ENCODE measurements at places on chromosomes 6 and 20.
A peak's percentile ranks its signal among the peaks of the same experiment; 100 is the strongest.

DNA sequence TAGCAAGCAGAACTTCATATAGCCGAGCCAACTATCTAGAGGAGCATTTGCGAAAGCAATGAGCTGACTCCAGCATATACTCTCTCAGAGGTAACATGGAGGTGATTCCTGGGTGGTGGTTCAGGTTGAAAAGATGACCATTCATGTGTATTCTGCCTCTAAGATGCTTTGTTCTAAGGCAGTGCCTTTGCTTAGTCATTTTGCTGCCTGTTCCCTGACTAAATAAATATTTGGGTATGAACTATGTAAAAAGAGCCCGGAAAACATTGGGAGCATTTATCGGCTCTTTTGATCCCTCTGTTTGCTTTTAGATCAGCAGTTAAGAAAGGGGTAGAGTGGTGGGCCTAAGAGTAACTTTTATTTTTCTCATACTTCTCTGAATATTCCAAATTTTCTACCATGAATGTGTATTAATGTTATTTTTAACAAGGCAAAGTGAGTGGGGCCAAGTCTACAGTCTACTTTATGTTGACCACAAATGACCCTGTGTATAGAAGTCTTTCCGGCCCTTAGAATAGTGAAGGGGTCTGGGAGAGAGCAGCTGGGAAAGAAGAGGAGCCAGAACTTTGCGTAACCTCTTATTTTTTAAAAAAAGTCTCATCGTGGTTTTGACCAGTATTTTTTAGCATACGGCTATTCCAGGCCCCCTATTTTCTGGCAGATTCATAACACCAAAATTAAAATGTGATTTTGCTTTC lies 206.5 kb upstream of the EYA4 start:
- DNase-seq = no peak

DNA sequence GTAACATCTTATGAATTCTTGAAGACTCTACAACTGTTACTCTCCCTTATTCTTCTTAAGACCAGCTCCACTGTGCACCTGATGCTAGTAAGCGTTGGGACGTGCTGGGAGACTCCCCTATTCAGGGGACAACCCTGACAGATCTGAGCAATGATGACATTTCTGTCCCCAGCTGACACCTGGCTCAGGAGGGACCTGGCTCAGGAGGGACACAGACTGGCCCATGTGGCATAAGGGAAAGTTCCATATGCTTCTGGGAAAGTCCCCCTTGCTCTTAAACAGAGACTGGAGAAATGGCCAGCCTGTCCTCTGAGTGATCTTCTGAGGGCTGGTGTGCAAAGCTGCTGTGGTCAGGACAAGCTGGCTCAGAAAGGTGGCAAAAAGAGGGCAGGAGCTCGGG lies 10.0 kb upstream of the CD93 start:
- DNase-seq = no peak

DNA sequence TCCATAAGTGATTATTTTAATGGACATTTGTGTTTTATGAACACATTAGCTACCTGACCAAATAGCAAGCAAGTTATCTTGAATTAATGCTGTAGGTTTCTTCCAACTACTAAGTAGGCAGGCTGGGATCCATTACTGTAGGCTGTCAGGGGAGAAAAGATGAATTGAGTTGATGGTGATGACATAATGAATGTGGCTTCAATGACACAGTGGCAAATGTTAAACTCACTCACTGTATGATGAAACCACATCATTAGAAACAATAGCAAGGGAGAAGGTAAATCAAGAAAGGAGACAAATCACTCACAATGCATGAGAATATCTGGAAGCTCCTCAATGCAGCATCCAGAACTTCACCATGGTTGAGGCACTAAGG lies 529.7 kb upstream of the CITED2 start:
- no peak for DNase-seq

- DNase-seq = no peak
Measured at GRCh38 chr6:14537030-14537429, 419.5 kb downstream of the CD83 start.

- DNase-seq = peak; percentile 82
Measured at GRCh38 chr6:64012351-64013001, 376.9 kb downstream of the PHF3 start.

- DNase-seq = peak; percentile 83
Measured at GRCh38 chr6:159110013-159110412, 59.2 kb upstream of the FNDC1 start.

DNA sequence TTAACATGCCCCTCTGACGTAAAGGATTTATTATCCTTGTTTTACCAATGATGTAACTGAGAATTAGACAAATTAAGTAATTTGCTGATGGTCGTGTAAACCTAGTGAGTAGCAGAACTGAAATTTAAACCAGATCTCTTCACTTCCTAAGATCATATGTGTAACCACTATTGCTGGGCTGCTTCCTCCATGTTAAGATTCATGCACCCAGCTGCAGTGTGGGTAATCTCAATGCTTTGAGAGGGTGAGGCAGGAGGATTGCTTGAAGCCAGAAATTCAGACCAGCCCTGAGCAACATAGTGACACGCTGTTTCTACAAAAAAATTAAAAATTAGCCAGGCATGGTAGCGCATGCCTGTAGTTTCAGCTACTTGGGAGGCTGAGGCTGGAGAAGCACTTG lies 97.9 kb downstream of the L3MBTL3 start:
- no peak for DNase-seq

- DNase-seq = no peak
Measured at GRCh38 chr20:24158281-24158680, 169.7 kb upstream of the GGTLC1 start.

GRCh38 chr20:478010-478948 lies 15.9 kb upstream of the TBC1D20 start:
- DNase-seq = no peak

- DNase-seq = no peak
Measured at GRCh38 chr20:34459209-34459897, 56.9 kb upstream of the DYNLRB1 start.

GRCh38 chr6:161401587-161402309 lies 127.9 kb upstream of the AGPAT4 start:
- no peak for DNase-seq

Measured in GM23338 (cell line).